ENCODE measurements at places on chromosomes 2 and 18.

DNA sequence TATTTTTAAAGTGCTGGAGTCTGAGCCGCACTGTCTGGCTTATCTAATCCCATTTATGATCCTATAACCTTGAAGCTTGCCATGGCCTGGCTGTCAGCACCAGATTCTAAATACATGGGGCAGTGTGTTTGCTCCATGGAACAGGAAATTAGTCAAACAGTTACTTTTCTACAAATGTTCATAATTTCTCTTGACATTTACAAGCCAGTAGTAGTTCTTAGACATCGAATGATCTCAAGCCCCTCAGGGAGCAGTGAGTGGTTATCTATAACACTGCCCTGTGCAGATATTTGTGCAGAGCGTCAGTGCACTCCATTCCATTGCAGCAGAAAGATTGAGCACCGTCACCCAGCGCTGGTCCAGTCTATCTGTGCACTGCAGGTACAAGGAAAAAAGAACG is 205.2 kb downstream of the AGPS start:
- no peak for DNase-seq

GRCh38 chr2:11850082-11850481 is 103.7 kb downstream of the LPIN1 start:
- DNase-seq: no peak

GRCh38 chr2:215611609-215612386 is 175.9 kb upstream of the FN1 start:
- DNase-seq: no peak

DNA sequence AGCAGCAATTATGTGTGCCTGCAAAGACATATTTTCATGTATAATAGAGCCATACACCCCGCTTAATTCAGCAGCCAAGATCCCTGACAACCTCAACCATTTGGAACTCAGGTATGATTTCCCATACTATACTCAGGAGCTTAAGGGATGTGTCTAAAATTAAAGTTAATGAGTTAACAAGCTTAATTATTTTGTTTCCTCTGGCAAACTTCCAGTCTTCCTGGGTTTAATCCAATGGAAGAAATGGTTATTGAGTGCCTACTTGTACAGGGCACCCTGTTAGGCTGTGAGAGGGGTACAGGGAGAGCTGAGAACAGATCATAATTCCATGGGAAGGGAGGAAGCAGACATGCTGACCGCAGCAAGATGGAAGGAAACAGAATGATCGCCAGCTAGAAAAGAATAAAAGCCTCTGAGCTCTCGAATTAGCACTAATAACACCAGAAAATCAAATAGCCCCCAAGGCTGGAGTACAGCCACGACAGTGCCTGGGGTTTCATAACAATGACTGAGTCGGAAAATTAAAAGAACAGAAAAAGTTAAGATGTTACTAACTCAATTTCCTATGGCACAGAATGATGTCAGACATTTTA is 20.8 kb upstream of the CEP68 start:
- no peak for DNase-seq

Data from NCI-H1417 treated with DMSO at 0.1 percent for 48 hours (cell line).